ENCODE measurements at places on chromosomes 4 and X.
A peak's percentile ranks its signal among the peaks of the same experiment; 100 is the strongest.

DNA sequence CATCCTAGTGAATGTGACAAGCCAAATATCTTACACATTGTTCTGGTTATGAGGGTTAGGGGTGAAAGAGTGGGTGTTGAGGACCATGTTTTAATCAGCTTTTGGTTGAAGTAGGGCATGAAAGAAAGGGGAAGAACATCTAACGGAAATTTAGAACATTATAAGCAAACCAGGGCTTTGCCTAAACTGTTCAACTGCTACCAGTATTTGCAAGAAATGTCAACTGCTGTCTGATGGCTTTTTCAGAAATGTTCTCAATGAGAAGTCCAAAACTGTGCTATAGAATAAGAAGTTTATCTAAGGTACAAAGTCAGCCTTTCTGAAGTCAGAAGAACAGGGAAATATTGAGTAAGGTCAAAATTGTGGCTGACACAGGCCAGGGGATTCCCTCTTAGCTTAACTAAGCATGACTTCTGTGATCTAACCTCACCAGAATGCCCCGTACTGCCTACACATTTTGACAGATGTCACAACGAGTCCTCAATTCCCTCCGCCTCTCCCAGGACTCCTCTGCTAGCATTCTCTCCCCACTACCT is 67.1 kb downstream of the DTHD1 start:
- DNase-seq, result no peak

DNA sequence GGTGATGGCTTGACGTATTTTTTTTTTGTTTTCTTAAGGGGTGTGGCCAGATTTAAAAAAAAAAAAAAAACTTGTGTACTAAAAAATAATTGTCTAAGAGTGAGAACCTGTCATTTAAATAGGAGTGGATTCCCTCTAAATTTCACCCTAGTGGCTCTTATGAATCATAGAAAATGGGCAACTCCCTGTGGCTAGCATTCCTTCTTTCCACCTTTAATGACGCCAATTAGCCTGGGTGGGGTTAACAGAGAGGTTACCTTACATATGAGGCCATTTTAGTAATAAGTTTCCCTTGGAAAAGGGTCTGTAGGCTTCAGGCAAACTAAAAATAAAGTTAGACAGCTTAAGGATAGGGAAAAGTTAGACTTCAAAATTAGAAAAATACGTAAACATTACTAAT is 223.5 kb upstream of the FAM241A start:
- DNase-seq, result no peak

DNA sequence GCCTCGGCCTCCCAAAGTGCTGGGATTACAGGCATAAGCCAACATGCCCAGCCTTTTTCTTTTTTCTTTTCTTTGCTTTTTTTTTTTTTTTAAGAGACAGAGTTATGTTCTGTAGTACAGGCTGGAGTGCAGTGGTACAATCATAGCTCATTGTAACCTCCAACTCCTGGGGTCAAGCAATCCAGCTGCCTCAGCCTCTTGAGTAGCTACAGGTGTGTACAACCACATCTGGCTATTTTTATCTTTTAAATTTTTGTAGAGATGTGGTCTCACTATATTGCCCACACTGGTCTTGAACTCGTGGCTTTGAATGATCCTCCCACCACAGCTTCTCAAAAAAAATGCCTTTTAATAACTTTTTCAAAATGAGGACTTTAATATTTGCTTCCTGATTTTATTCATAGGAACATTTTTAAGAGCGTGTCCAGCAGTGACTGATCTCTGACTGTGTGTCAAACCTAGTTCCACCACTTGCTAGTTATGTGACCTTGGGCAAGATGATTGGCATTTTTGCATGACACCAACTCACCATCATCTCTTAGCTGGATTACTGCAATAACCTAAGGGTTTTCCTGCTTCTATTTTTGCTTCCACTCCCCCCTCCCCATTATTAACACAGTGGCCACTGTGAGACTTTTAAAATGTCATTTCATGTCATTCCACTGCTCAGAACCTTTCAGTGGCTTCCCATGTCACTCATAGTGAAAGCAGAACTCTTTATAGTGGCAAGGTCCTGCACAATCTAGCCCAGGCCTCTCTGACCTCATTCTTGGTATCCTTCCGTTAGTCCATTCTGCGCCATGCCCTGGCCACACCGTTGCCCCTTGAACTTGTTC is 4.5 kb upstream of the TNIP3 start:
- DNase-seq, result no peak

DNA sequence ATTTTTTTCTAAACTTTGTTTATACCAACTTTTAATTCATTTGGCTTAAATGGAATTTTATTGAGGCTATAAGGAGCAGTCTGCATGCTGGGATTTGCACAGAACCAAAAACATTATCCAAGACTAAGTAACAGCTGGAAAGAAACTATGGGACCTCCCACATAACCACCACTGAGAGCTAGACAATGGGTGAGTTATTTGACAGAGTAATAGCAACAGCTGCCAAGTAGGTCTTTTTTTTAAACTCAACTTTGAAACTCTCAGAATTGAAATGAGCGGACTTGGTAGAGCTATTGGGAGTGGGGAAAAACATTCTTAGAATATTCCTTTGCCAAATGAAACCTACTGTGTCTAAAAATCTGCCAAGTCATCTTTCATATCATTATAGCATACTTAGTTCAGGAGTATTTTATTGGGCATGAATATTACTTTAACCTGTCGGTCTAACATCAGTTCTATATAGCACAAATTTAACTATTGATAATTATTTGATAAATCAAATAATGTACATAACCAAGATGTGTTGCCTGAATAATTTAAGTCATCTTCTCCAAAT is 1428.0 kb downstream of the PCDH7 start:
- no peak for DNase-seq

DNA sequence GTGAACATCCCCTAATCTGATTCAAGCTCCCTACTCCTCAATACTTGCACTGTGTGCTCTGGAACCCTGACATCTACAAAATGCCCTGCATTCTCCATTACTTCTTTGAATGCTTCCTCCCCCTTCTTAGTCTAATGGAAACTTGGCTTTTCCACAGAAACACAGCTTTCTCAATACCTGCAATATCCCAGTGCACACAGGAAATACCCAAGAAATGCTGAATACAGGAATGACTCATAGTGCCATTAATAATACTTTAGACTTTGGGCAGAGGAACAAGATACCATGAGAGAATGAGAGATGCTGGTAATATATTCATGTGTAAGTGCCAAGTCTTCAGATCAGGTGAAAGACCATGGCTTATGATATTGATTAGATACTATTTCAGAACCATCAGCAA is 5.6 kb downstream of the QRFPR start:
- DNase-seq, result no peak

DNA sequence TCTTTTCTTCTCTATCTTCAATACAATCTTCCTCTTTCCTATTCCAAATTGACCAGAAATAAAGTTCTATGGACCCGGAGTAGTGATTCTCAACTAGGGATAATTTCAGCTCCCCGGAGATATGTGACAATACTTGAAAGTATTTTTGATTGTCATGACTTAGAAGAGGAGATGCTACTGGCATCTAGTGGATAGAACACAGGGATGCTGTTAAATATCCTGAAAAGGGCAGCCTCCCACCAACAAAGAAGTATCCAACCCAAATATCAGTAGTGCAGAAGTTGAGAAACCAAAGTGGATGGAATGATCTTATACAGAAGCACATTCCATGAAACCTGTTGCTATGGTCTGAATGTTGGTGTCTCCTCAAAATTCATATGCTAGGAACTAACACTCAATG is 65.7 kb upstream of the NDST3 start:
- DNase-seq, result no peak

- DNase-seq, result no peak
Measured at GRCh38 chr4:125517831-125518230, 203.1 kb downstream of the FAT4 start.

GRCh38 chr4:95170176-95170575 is 378.6 kb downstream of the UNC5C start:
- no peak for DNase-seq

- no peak for DNase-seq
Measured at GRCh38 chr4:186693159-186693815, 30.4 kb downstream of the FAT1 start.

GRCh38 chr4:110042545-110043517 is 130.1 kb downstream of the EGF start:
- DNase-seq, result no peak

DNA sequence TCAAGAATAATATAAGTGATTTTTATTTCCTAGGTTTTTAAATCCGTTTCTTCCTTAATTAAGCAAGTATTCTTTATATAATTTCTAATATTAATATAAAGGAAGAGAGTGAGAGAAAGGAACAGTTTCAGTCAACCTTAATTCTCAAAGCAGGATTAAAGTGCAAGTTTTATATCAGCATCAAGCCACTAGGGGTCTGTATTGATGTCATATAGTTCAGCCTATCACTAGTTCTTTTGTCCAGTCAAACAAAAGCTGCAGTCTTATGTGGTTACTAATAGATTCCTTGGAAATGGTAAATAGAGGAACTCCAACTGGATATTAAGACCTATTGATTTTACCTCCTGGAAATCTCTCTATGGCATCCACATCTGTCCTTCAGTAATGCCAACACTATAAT is 82.0 kb downstream of the NAP1L3 start:
- DNase-seq, result no peak

DNA sequence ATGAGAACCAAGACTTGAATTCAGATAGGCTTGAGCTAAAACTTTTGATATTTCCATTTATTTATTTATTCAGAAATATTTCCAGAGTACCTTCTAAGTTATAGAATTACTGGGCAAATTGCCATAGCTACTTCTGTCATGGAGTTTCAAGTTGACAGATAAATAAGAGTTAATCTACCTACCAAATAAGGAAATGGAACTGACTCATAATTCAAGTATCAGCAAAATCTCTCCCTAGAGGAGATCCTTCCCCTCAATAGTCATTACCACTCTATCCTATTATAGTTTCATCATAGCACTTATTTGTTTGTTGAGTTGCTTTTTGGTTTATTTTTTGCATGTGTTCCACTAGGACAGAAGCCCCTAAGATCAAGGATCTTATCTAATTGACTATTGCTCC is 48.8 kb upstream of the CCSER1 start:
- DNase-seq, result no peak

DNA sequence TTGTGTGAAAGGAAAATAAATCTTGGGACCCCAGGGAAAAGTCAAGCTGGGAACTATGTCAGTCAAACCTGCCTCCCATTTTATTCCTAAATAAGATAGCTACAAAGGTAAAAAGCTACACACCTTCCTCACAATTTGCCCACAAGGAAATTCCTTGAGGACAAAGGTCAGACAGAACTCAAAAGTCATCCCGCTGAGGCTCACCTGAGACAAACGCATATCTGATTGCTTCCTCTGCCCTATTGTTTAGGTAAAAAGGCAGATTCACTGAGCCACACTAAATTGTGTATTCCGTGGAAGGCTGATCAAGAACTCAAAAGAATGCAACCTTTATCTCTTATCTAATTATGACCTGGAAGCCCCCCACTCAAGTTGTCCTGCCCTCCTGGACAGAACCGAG is 58.7 kb upstream of the MAML3 start:
- DNase-seq, result no peak

GRCh38 chrX:103919270-103919637 is 43.2 kb upstream of the TMSB15B start:
- no peak for DNase-seq

- DNase-seq, result no peak
Measured at GRCh38 chr4:100369871-100370270, 148.0 kb downstream of the EMCN start.

DNA sequence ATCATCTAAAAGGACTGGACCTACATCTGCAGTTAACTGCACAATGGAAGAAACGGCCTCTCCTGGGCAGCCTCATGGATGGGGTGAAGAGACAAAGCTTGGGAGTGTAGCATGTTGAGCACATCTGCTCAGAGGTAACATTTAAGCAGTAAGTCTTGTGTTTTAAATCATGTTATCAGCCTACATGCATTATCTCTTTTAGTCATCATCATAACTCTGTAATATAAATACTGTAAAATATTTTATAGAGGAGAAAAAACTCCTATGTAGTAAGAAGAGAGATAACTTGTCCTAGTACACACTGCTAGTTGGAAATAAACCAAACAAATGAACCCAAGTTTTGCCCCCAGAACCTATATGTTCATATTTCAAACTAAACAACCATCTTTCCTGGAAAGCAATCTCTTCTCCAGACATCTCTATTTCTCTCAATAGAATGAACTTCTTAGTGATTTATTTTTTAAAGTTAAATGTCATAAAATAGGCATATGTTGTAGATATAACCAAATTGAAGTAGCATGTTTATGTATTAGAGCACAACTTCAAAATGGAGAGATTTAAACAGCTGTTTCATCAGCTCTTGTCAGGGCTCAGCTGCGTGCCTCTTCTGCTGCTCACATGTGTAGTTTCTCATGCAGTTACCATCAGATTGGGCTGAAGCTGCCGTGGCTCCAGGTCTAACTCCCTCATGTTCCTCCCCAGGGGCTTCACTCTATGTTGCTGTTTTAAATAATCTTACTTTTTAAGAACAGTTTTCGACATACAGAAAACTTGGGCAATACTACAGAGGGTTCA is 581.8 kb upstream of the ZFP42 start:
- DNase-seq, result no peak

DNA sequence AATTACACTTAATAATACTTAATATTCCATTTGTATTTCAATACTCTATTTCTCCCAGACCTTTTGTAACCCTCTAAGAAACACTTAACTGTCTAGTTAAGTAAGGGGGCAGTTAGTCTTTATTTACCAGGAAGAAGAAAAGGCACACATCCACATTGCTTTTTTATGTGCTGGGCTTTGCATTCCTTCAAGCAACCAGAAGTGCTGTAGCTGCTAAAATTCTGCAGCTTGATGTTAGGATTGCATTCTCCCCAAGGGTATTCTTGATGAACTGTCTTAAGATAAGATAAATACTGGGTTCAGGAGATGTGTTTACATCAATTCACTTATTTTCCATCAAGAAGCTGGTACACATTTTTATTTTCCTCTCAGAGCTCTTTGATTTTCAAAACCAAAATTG is 24.0 kb downstream of the ASIC5 start:
- DNase-seq, result no peak

DNA sequence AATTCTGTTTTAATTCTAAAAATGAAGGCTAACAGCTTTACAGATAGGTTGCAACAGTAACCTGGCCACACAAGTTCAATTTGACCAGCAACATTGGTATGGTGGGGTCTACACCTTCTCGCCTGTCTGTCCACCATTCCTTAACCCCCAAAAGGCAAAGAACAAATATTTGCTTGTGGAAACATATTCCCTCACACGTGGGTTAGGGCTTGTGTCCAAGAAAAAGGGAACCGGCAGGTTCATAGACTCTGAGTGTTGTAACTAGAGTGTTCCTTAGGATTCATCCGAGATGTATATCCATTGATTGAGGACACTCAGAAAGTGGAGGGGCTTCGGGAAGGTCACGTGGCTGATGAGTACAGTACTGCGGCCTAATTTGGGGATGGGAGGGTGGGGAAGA is 54.1 kb downstream of the C4orf51 start:
- no peak for DNase-seq

GRCh38 chrX:99549381-99549780 is 860.7 kb downstream of the PCDH19 start:
- no peak for DNase-seq

GRCh38 chr4:170497112-170497511 is 407.4 kb upstream of the AADAT start:
- peak; percentile 54 for DNase-seq

DNA sequence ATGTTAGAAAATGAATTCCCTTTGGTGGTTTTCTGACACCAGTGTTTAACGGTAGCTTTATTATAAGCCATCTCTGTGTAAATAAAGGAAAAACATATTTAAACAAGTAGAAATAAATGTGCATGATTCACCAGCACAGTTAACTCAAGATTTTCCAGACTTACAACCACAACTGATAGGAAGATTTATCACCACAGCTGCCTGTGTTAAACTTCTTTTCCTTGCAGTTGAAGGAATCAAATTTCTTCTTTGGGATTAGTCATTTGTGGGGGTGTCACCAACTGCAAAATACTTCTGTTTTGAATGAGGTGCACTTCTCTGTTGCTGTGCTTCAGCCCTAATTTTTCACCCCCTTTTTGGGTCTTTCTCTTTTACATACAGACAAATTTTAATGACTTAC is 128.1 kb upstream of the STK26 start:
- peak; percentile 3 for DNase-seq

Measured in right kidney (tissue), 9 donors.